ENCODE measurements at places on chromosomes 6 and 20.

GRCh38 chr6:12479881-12480280, 189.7 kb downstream of the EDN1 start:
- no peak for DNase-seq

DNA sequence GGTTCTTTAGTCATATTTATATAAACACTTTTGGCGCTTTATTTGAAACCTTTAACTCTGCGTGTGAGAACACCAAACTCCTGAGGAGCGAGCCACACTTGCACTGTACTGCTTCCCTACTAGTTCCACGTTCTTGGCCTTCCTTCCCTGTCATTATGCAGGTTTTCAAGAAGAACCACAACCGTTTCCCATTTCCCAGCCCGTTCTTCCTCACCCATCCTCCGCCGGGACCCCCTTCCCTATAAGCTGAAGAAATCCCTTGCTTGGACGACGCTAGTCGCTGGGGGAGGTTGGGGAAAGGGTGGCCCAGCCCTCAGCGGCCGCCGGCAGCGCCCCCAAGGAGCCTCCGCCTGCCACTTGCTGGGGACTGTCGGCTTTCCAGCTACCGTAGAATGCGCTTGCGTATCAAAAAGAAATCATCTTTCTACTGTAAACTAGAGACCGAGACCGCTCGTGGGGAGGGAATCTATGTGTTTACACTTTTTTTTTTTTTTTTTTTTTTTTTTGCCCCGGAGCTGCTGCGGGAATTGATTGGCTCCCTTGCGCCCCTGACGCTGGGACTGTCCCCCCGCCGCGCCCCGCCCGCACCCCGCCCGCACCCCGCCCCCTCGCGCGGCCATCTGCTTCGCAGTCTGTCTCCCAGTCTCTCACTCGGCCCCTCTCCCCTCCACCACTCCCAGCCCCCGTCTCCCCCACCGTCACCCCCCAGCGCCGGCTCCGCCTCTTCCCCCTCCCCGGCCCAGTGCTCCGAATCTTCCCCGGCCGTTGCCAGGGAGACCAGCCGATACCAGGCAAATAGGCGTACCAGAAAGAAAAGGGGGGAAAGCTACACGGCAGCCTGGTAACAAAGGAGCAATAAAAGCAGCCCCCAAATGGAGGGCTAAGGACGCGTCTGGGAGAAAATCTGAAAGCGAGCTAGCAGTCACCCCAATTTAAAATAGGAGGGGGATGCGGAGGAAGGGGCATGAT, 2.3 kb upstream of the MARCKS start:
- DNase-seq, result no peak

DNA sequence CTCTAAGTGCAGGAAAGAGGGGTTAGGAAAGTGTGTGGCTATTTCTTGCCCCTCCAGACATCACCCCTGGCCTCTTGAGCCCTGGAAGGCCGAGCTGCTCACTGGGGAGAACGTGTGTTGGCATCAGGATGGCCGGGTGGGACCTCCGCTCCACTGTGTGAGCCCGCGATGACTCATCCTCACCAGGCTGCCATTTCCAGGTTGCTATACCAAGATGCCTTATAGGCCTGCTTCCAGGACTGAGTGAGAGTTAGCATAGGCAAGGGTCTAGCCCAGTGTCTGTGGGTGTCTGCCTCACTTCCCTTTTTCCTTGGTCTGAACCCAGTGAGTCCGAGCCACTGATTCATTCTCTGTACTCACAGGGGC, 105.0 kb downstream of the MRPL14 start:
- no peak for DNase-seq

GRCh38 chr20:25218492-25218891, 23.0 kb downstream of the ENTPD6 start:
- no peak for DNase-seq

DNA sequence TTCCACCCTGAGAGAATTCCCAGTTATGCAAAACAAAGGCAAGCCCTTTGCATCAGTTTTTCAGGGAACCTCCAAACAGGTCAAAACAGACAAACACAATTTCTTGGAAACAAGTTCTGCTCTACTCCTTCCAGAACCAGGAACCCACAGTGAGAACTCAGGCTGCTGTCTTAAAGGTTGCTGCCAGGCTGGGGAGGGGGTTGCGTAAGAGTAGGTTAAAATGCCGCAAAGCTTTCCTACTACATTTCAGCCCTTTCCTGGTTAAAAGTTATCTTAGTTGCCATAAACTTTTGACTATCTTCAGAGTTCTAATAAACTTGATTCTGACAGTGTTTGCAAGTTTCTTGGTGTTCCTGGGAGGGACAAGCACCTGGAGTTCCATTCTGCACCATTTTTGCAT, 33.8 kb downstream of the KPNA5 start:
- DNase-seq, result no peak

DNA sequence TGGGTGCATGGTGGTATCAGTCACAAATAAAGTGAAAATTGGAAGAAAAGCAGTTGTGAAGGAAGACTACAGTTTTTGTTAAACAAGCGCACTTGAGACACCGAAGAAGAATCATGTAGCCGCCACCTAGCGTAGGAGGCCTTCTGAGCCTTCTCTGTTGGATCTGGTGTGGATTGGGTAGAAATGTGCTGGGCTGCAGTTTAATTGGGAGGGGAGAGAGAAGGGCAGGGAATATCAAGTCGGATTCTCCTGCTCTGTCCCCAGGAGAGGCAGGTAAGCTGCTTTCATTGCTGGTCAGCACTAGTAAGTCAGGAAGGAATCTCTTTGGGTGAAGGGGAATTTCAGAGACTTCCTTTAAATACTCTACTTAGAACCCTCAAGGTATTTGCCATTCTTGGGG, 1.2 kb upstream of the FABP7 start:
- no peak for DNase-seq

- peak; percentile 52 for DNase-seq
Observed at GRCh38 chr6:25556516-25556915, 95.5 kb upstream of the SCGN start.
